ENCODE measurements at places on chromosomes 5 and 9.
A peak's percentile ranks its signal among the peaks of the same experiment; 100 is the strongest.

DNA sequence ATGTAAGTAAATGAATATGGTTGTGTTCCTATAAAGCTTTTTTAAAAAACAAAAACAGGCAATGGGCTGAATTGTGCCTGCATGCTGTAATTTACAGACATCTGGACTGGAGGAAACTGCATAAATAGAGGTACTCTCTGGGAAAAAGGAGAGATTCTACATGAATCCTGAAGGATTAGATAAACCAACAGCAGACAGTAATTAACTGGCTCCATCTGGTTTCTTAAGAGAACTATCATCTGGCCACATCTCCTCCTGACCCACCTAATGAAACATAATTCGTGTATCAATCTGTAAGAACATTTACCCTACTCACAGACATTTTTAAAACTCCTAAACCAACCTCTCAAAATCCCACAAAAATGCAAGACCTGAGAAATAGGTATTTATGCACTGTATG, 528.1 kb upstream of the ST8SIA4 start:
- no peak for DNase-seq

- no peak for DNase-seq
Observed at GRCh38 chr9:81772144-81772543, 82.8 kb upstream of the TLE1 start.

DNA sequence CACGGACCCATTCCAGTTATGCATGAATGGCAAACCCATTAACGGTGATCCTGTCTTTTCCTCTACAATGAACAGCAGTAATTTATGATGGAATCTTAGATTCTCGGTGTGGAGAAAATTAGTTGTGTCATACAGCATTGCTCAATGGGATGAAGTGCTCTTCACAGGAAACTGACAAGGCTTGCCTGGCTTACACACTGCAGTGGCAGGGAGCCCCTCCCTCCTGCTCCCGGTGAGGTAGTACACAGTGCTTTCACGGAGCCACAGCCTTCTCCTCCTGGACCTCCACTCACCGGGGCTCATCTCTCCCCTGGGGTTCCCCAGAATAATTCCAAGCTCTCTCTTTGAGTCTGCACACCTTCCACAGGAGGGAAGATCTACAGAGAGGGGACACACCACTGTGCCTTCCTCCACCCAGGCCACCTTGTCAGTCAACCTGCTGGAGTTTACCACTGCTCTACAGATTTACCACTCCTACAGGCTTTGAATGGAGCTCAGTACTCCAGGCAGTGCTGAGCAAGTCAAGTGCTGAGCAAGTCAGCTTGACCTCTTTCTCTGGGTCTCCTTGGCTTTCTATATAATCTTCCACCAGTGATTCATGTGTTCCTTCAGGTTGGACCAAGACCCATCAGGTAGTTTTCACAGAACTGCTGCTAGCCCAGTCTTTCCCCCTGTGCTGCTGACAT, 59.1 kb upstream of the TBC1D2 start:
- DNase-seq, result no peak

DNA sequence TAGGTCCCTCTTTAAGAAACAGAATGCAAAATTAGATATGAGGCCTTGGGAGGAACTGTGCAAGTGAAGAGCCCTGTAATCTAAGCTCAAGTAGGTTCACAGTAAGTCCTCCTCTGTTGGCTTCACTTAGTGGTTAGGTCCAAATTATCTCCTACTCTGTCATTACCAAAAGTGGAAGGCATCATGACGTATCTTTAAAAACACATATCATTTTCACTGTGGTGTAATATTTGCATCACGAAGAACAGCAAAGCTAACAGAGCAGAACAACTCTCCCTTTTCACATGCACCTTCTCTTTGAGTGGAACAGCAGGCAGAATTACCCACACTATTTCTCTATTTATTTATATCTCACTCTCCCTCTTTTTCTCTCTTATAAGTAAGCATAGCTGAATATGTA, 240.5 kb upstream of the CCNH start:
- DNase-seq, result no peak

DNA sequence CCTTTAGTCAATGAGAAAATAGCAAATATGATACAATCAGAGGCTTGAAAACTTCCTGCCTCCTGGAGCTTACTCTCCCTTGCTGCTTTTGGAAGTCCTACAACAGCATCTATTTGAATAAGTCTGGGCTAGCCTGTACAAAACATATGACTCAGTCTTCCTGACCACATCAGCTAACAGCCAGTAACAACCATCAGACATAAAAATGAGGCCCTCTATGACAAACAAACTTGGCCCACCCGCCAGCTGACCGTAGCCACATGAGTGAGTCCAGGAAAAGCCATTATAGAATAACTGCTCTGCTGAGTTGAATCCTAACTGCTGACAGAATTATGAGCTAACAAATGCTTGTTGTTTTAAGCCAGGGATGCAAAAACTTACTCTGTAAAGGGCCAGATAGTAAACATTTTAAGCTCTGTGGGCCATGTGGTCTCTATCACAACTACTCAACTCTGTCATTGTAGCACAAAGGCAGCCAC, 347.6 kb downstream of the PTPRD start:
- DNase-seq, result no peak

DNA sequence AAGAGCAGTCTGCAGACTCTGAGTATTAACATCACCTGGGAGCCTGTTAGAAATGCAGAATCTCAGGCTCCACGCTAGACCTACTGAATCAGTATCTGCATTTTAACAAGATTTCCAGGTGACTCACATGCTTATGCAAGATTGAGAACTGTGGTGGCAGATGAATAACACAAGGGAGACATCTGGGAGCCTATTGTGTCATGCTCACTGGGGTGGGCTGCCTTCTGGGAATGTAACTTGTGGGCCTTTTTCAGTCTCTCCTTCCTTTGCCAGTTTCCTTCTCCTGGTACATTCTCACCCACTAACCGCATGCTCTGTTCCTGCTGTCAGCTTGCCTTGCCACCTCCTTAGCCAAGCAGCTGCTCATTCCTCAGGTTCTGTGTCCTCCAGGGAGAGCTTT, 176.6 kb upstream of the C9orf72 start:
- peak; percentile 52 for DNase-seq
